Stimulated activated CD4-positive, alpha-beta T cell treated with anti-CD3 and anti-CD28 coated beads, Interleukin-4, amount 100 ng/mL, for 4 hours (primary cell): ENCODE measurements at places on chromosomes 11 and 22.

GRCh38 chr11:59756845-59757244, 1.7 kb downstream of the STX3 start:
- DNase-seq, result no peak

- DNase-seq, result no peak
Observed at GRCh38 chr11:69997352-69997751, 80.8 kb upstream of the ANO1 start.

GRCh38 chr11:104165014-104165413, 1.1 kb upstream of the PDGFD start:
- no peak for DNase-seq

DNA sequence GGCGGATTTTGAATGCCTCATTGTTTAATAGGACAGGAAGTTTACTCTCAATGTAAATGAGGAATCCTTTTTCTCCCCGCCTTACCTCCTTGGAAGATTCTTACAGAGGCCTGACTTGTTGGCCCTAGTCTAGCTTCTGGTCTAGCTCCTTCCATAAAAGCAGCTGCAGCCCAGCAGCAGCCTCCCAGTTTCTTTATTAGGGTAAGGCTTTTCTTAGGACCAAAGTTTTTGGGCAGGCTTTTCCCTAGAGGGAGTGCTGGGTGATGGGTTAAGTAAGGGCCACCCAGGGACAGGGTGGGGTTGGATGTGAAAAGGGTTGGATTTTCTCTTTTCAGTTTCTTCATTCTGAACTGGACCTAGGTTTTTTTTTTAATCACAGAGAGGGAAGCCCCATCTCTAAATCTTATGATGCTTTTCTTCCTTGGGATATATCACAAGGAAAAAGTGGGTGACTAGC, 49.7 kb downstream of the LIF start:
- no peak for DNase-seq

- no peak for DNase-seq
Observed at GRCh38 chr11:65496304-65497140, 2.3 kb upstream of the MALAT1 start.
